Thoracic aorta (tissue), 2 donors: ENCODE measurements at places on chromosomes 2 and 18. TPM values are rescaled to one million over a fixed set of nuclear protein-coding genes. Genes with fewer than 3 reads are reported as not detected.
A peak's percentile ranks its signal among the peaks of the same experiment; 100 is the strongest.

GRCh38 chr2:165796129-165796528 is 2.1 kb upstream of the GALNT3 start:
- H3K36me3 ChIP-seq = no peaks in the 10 kb centered on the region
- H3K27ac ChIP-seq = no peak overlapping the region
- no peak overlapping the region for H3K4me3 ChIP-seq
- no peak for DNase-seq
- H3K4me1 ChIP-seq = peaks cover 18% of the 10 kb centered on the region

- peak; percentile 29 for DNase-seq
- H3K27ac ChIP-seq = peak overlapping the region; percentile 19
- peaks cover 24% of the 10 kb centered on the region for H3K4me1 ChIP-seq
- no peaks in the 10 kb centered on the region for H3K27me3 ChIP-seq
These were observed 423.3 kb downstream of the LPIN1 start for GRCh38 chr2:12169721-12170120.

GRCh38 chr2:38500283-38500634 is 102.5 kb downstream of the HNRNPLL start:
- no peaks in the 10 kb centered on the region for H3K27me3 ChIP-seq
- H3K36me3 ChIP-seq = no peaks in the 10 kb centered on the region
- no peak overlapping the region for H3K4me3 ChIP-seq
- peaks cover 32% of the 10 kb centered on the region for H3K4me1 ChIP-seq
- no peak for DNase-seq
- H3K27ac ChIP-seq = peak overlapping the region; percentile 39

GRCh38 chr18:22088996-22089640 is 80.3 kb upstream of the GATA6 start:
- no peaks in the 10 kb centered on the region for H3K36me3 ChIP-seq
- no peaks in the 10 kb centered on the region for H3K4me1 ChIP-seq
- no peak overlapping the region for H3K27ac ChIP-seq
- no peak overlapping the region for H3K4me3 ChIP-seq

DNA sequence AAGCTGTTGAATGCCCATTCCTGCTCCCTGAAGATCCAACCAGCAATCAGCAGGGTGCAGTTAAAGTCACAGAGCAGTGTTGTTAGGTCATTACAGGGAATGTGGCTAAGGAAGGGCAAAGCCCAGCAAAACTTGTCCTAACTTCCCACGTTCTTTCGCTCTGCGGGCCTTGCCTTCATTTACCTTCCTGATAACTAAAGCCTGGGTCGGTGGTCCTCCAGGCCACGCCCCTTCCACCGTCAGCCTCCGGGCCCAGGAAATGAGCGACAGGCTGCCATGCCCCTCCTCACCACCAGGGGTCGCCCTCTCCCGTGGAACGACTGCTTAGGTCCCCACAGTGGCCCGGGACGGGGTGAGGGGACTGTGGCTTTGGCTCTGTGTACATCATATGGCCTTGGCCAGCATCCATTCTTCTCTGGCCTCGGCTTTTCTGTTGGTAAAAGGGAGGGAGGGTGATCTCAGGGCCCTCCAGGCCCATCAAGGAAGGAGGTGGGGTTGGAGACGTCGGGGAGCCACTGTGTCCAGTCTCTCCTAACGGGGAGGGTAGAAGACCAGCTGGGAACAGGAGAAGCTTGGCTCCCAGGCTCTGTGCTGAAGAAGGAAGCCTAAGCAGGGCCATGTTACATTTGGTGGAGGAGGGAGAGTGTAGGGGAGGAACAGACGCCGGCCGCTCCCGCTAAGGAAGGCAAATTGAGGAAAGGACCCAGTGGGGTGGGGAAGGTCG is 2.2 kb downstream of the SH2D6 start:
- H3K27ac ChIP-seq = peak overlapping the region; percentile 75
- H3K36me3 ChIP-seq = no peaks in the 10 kb centered on the region
- no peaks in the 10 kb centered on the region for H3K27me3 ChIP-seq

- DNase-seq = no peak
- H3K4me3 ChIP-seq = no peak overlapping the region
- H3K27me3 ChIP-seq = no peaks in the 10 kb centered on the region
- H3K36me3 ChIP-seq = no peaks in the 10 kb centered on the region
These were observed 17.2 kb downstream of the SNORC start for GRCh38 chr2:232887171-232887850.

DNA sequence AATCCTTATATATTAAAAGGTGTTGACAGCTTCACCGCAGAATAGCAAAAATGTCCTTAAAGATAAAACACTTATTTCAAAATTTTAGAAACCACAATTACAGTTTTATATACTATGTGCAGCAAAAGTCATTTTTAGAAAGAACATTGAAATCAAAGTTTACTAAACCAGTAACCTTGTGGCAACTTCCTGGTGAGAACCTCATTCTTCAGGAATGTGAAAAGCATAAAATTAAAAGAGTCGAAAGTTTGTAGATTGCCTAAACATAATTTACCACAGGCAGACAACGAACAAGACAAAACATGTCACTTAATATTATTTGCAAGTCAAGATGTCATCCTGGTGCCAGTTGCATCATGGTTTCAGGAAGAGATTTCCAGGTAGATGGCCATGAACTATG is 108.3 kb upstream of the NRP2 start:
- no peak overlapping the region for H3K4me3 ChIP-seq
- H3K27ac ChIP-seq = no peak overlapping the region
- no peaks in the 10 kb centered on the region for H3K27me3 ChIP-seq
- no peaks in the 10 kb centered on the region for H3K4me1 ChIP-seq

DNA sequence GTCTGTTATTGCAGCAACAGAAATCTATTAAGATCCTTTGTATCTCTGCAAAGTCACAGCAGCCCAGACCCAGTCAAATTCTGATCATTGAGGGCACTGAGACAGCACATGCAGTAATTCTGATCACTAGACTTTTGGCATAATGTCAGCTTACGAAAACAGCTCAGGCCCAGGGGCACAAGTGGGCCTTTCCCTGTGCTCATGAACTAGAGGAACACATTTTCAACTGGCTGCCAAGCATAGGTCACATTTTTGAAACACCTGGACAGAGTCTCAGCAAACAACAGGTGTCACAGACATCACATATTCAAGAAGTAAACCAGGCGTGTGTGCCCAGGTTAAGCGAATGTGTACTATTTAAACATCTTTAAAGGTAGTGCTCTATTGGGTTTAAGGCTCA is 13.7 kb downstream of the DOCK10 start:
- no peaks in the 10 kb centered on the region for H3K27me3 ChIP-seq
- no peak for DNase-seq
- no peaks in the 10 kb centered on the region for H3K36me3 ChIP-seq
- H3K4me3 ChIP-seq = no peak overlapping the region
- H3K4me1 ChIP-seq = no peaks in the 10 kb centered on the region

GRCh38 chr2:96374211-96374951 is 38.8 kb downstream of the NCAPH start:
- peak; percentile 72 for DNase-seq
- no peaks in the 10 kb centered on the region for H3K27me3 ChIP-seq
- H3K27ac ChIP-seq = no peak overlapping the region
- no peak overlapping the region for H3K4me3 ChIP-seq
- H3K36me3 ChIP-seq = no peaks in the 10 kb centered on the region

GRCh38 chr2:13115643-13116042 is 398.9 kb downstream of the TRIB2 start:
- H3K4me3 ChIP-seq = no peak overlapping the region
- no peaks in the 10 kb centered on the region for H3K4me1 ChIP-seq
- no peak for DNase-seq
- no peaks in the 10 kb centered on the region for H3K27me3 ChIP-seq

DNA sequence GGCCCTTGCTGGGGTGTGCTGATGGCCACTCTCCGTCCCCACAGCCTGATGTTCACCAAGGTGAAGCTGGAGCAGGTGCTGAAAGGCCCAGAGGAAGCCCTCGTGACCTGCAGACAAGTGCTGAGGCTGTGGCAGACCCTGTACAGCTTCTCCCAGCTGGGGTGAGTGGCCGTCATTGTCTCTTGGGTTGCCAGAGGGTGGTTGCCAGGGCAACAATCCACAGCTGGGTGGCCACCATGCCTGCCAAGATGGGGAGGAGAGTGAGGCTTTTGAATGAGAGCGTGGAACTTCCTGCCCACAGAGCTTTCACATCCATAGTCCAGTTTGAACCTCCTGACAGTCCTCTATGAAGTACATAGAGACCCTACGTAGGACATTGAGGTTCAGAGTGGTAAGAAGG is 108.8 kb downstream of the STPG4 start:
- peaks cover 36% of the 10 kb centered on the region for H3K36me3 ChIP-seq
- H3K4me3 ChIP-seq = no peak overlapping the region
- no peaks in the 10 kb centered on the region for H3K27me3 ChIP-seq
- H3K4me1 ChIP-seq = peaks cover 36% of the 10 kb centered on the region
- H3K27ac ChIP-seq = no peak overlapping the region

- H3K27me3 ChIP-seq = no peaks in the 10 kb centered on the region
- peak overlapping the region; percentile 97 for H3K27ac ChIP-seq
- H3K4me3 ChIP-seq = peak overlapping the region; percentile 24
- peaks cover 15% of the 10 kb centered on the region for H3K36me3 ChIP-seq
- DNase-seq = no peak
- H3K4me1 ChIP-seq = peaks cover 45% of the 10 kb centered on the region
These were observed 1.2 kb upstream of the DNAJB2 start for GRCh38 chr2:219277703-219278654.

- H3K27ac ChIP-seq = no peak overlapping the region
- no peaks in the 10 kb centered on the region for H3K27me3 ChIP-seq
- H3K4me1 ChIP-seq = no peaks in the 10 kb centered on the region
- H3K36me3 ChIP-seq = no peaks in the 10 kb centered on the region
- no peak overlapping the region for H3K4me3 ChIP-seq
These were observed 62.5 kb downstream of the DAW1 start for GRCh38 chr2:227933884-227934283.

GRCh38 chr2:44736270-44736942 is 205.1 kb upstream of the SIX3 start:
- no peak overlapping the region for H3K27ac ChIP-seq
- H3K4me1 ChIP-seq = peaks cover 8% of the 10 kb centered on the region
- H3K4me3 ChIP-seq = no peak overlapping the region
- H3K36me3 ChIP-seq = no peaks in the 10 kb centered on the region
- no peak for DNase-seq

DNA sequence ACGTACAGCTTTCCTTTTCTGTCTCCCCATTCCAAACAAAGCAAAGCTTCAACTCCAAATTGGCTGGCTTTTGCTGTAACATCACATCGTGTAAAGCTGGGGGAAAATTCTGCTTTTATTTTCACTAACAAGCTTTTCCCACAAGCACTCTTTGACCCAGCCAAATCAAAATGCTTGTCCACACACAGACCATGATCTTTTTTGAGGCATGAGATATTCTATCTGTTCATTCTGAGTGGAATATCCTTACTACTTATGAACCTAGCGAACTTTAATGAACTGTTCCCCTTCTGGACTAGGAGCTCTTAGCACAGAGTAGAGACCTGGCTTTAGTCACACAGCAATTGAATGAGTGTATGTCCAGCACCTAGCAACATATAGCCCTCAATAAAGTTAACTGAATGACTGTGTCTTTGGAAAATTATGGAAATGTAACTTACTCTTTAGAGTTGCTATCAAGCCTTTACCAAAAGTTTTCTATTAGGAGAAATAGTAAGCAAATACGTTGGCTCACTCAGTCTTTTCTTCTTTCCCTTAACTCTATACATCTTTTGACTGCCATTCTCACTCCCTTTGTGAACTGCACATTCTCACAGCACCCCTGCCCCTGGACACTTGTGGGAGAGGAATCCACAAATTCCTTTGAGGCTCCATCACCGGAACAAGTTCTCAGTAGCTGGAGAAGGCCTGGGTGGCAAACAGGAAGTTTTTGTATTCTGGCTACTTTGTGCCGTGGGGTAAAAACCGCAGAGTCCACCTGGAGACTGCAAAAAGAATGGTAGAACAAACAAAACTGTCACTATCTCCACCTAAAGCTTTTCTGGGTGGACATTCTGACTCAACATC is 1.3 kb upstream of the UBE2E3 start:
- H3K36me3 ChIP-seq = no peaks in the 10 kb centered on the region
- H3K27me3 ChIP-seq = no peaks in the 10 kb centered on the region
- peak overlapping the region; percentile 78 for H3K4me3 ChIP-seq
- H3K4me1 ChIP-seq = peaks cover 8% of the 10 kb centered on the region
- peak overlapping the region; percentile 91 for H3K27ac ChIP-seq

DNA sequence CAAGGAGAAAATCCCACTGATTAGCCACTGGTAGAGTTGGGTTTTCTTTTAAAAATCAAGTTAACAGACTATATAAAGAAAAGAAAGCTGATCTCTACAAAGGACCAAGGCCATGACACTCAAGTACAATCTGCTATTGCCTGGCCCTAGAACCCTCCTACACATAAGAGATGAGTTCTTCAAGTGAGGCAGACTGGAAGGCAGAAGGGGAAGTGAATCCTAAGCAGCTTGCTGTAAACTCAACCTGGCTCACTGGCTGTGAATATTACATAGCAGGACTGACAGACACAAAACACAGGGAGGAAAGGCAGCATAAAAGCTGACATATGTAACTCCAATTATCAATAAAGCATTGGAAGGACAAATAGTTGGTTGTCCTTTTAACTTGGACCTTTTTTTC is 65.4 kb downstream of the TRIP12 start:
- DNase-seq = no peak
- H3K27ac ChIP-seq = no peak overlapping the region
- no peak overlapping the region for H3K4me3 ChIP-seq
- H3K36me3 ChIP-seq = peaks cover 17% of the 10 kb centered on the region
- no peaks in the 10 kb centered on the region for H3K27me3 ChIP-seq

DNA sequence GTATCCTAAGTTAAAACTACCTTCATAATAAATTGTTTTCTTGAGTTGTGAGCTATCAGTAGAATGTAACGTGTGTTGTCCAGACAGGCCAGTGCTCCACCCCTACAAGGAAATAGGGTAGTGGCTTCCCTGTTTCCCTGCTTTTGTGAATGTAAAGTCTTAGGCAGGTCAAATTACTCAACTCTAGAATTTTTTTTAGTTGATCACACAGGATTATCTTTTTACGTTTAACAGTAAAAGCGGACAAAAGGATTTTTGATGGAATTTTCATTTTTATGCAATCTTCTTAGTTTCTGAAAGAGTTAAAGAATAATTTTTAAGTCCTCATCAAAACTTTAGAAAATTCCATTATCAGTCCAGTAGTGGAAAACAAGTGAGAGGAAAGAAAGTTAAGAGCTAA is 38.2 kb downstream of the GPD2 start:
- no peak for DNase-seq
- H3K4me1 ChIP-seq = peaks cover 3% of the 10 kb centered on the region
- H3K27me3 ChIP-seq = no peaks in the 10 kb centered on the region
- H3K36me3 ChIP-seq = no peaks in the 10 kb centered on the region

The FAM237A gene
- total RNA-seq = not detected

The INO80B gene
- total RNA-seq = 17.8 TPM

The STARD6 gene
- not detected for total RNA-seq

The HES6 gene
- total RNA-seq = 12.3 TPM

The B4GALT6 gene
- total RNA-seq = 3.0 TPM

The PCGF1 gene
- total RNA-seq = 7.8 TPM

The EEF1B2 gene
- 215 TPM for total RNA-seq

The GPR45 gene
- total RNA-seq = not detected
